ENCODE measurements at places on chromosomes 12 and 14.

DNA sequence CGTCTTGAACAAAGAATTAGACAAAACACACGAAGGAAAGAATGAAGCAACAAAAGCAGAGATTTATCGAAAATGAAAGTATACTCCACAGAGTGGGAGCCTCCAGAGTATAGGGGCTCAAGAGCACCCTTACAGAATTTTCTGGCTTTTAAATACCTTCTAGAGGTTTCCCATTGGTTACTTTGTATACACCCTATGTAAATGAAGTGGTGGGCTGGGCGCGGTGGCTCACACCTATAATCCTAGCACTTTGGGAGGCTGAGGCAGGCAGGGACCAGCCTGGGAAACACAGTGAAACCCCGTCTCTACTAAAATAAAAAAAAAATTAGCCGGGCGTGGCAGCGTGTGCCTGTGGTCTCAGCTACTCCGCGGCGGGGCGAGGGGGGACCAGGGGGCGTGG, 13.1 kb upstream of the DNM1L start:
- H3K4me3 ChIP-seq, result no peak overlapping the region
- DNase-seq, result no peak
- no peaks in the 10 kb centered on the region for H3K36me3 ChIP-seq
- no peaks in the 10 kb centered on the region for H3K4me1 ChIP-seq

DNA sequence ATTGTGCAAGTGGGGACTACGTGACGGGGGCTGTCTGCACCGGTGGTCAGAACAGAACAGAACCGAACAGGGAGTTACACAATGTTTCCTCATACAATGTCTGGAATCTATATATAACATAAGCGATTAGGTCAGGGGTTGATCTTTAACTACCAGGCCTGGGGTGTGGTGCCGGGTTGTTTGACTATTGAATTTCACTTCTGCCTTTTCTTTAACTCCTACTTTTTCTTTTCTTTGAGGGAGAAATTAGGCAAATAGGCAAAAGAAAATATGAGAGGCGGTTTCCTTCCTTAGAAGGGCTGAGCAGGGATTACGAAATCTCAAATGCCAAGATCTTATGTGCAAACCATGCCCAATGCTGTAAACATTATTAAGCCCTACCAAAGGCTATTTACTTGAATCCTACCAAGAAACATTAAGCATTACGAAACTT, 140.3 kb downstream of the SLC38A6 start:
- no peak for DNase-seq
- no peak overlapping the region for H3K4me3 ChIP-seq
- H3K27ac ChIP-seq, result no peak overlapping the region
- no peaks in the 10 kb centered on the region for H3K36me3 ChIP-seq
- peaks cover 8% of the 10 kb centered on the region for H3K4me1 ChIP-seq

DNA sequence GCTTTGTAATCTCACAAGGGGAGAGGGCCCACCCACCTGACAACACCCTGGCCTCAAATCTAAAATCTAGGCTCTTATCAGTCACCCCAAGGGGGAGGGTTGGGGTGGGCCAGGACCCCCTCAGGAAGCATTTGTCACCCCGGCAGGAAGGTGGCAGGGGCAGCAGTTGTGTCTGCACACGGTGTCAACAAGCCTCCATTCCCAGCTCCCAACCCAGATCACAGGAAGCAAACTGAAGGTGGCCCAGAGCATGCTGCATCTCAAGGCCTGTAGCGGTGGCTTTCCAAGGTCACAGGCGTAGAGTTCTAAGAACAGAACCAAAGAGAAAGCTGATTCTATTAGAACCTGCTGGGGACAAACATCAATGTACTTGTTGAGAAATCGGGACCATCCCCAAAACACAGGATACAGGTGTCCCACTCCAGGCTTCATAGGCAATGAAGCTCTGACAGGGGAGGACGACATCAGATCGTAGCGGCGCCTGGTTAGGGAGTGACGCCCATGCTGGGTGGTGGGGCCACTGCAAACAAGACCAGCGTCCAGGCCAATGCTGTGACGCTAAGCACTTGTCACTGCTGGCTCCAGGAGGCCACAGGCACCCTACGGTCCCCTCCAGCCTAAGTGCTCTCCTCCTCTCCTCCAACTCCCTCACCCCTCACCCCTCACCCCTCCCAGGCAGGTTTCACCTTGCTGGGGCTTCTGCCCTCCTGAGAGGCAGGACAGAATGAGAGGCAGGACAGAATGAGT, 52.9 kb downstream of the CCDC88C start:
- no peak overlapping the region for H3K4me3 ChIP-seq
- no peaks in the 10 kb centered on the region for H3K27me3 ChIP-seq
- H3K4me1 ChIP-seq, result peaks cover 58% of the 10 kb centered on the region
- no peaks in the 10 kb centered on the region for H3K36me3 ChIP-seq
- peak overlapping the region; percentile 75 for H3K27ac ChIP-seq

GRCh38 chr14:59918824-59919569, 947 bp upstream of the LRRC9 start:
- H3K36me3 ChIP-seq, result no peaks in the 10 kb centered on the region
- no peak for DNase-seq
- peak overlapping the region; percentile 58 for H3K4me3 ChIP-seq
- peaks cover 11% of the 10 kb centered on the region for H3K27me3 ChIP-seq

- no peaks in the 10 kb centered on the region for H3K27me3 ChIP-seq
- H3K4me3 ChIP-seq, result no peak overlapping the region
- H3K36me3 ChIP-seq, result no peaks in the 10 kb centered on the region
- no peak for DNase-seq
- no peak overlapping the region for H3K27ac ChIP-seq
These were observed 69.0 kb upstream of the WSCD2 start for GRCh38 chr12:108060067-108060466.

- peaks cover 47% of the 10 kb centered on the region for H3K4me1 ChIP-seq
- DNase-seq, result peak; percentile 88
- H3K36me3 ChIP-seq, result peaks cover 10% of the 10 kb centered on the region
- H3K27me3 ChIP-seq, result peaks cover 26% of the 10 kb centered on the region
- no peak overlapping the region for H3K27ac ChIP-seq
These were observed 2.2 kb upstream of the NXPH4 start for GRCh38 chr12:57214398-57214781.

GRCh38 chr14:57979376-57980048, 113.6 kb upstream of the SLC35F4 start:
- H3K36me3 ChIP-seq, result no peaks in the 10 kb centered on the region
- no peak overlapping the region for H3K27ac ChIP-seq
- H3K4me3 ChIP-seq, result no peak overlapping the region
- H3K27me3 ChIP-seq, result no peaks in the 10 kb centered on the region
- DNase-seq, result no peak
- H3K4me1 ChIP-seq, result no peaks in the 10 kb centered on the region

- DNase-seq, result no peak
- H3K4me3 ChIP-seq, result no peak overlapping the region
- H3K36me3 ChIP-seq, result no peaks in the 10 kb centered on the region
- no peak overlapping the region for H3K27ac ChIP-seq
- peaks cover 20% of the 10 kb centered on the region for H3K4me1 ChIP-seq
These were observed 46.6 kb upstream of the PLEKHG6 start for GRCh38 chr12:6263931-6264330.

DNA sequence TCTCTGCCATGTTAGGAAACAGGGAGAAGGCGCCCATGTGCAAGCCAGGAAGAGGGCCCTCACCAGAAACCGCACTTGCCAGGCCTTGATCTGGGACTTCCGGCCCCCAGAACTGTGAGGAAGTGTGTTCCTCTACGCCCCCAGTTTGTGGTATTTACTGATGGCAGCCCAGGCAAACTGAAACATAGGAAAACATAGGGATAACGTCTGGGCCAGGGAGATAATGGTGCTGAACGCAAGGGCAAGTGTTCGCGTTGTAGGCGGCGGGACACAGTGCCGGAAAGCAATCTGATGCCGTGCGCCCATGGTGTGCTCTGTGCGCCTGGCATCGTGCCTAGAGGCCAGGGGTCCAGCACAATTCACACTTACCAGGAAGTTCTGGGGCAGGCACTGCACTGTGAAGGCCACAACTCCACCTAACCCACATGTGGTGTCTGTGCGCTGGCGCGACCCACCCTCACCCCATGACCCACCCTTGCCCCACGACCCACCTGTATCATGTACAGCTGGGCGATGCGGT, 53.6 kb downstream of the ARL6IP4 start:
- H3K4me3 ChIP-seq, result no peak overlapping the region
- H3K27ac ChIP-seq, result no peak overlapping the region
- no peak for DNase-seq
- H3K27me3 ChIP-seq, result no peaks in the 10 kb centered on the region

DNA sequence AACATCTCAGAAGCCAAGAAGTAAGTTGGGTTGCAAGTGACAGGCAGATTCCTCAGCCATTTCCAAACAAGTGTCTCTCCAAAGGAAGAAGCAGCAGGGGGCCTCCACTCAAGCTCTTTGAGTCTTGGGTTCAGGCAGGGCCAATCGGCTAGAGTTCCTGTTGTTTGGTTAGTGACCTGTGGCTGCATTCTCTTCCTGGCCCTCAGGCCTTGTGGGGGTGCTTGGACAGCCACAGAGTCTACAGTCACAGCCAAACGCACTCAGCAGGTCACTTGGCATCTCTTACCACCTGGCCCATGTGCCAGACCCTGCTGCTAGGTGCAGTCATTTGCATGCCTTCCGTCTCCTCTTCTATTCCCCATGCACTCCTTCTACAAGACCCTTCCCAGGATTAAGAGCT, 353.9 kb downstream of the GRIN2B start:
- no peaks in the 10 kb centered on the region for H3K36me3 ChIP-seq
- no peaks in the 10 kb centered on the region for H3K27me3 ChIP-seq
- no peak for DNase-seq
- no peaks in the 10 kb centered on the region for H3K4me1 ChIP-seq
- no peak overlapping the region for H3K4me3 ChIP-seq

GRCh38 chr14:98951031-98951430, 321.0 kb downstream of the BCL11B start:
- DNase-seq, result no peak
- no peak overlapping the region for H3K27ac ChIP-seq
- no peaks in the 10 kb centered on the region for H3K4me1 ChIP-seq
- H3K4me3 ChIP-seq, result no peak overlapping the region

GRCh38 chr12:53173085-53173715, 7.3 kb upstream of the ZNF740 start:
- peaks cover 10% of the 10 kb centered on the region for H3K36me3 ChIP-seq
- H3K27ac ChIP-seq, result no peak overlapping the region
- no peak for DNase-seq
- no peaks in the 10 kb centered on the region for H3K27me3 ChIP-seq

GRCh38 chr12:99948370-99948769, 36.4 kb downstream of the ANKS1B start:
- no peaks in the 10 kb centered on the region for H3K27me3 ChIP-seq
- H3K4me1 ChIP-seq, result no peaks in the 10 kb centered on the region
- DNase-seq, result no peak
- H3K27ac ChIP-seq, result no peak overlapping the region

DNA sequence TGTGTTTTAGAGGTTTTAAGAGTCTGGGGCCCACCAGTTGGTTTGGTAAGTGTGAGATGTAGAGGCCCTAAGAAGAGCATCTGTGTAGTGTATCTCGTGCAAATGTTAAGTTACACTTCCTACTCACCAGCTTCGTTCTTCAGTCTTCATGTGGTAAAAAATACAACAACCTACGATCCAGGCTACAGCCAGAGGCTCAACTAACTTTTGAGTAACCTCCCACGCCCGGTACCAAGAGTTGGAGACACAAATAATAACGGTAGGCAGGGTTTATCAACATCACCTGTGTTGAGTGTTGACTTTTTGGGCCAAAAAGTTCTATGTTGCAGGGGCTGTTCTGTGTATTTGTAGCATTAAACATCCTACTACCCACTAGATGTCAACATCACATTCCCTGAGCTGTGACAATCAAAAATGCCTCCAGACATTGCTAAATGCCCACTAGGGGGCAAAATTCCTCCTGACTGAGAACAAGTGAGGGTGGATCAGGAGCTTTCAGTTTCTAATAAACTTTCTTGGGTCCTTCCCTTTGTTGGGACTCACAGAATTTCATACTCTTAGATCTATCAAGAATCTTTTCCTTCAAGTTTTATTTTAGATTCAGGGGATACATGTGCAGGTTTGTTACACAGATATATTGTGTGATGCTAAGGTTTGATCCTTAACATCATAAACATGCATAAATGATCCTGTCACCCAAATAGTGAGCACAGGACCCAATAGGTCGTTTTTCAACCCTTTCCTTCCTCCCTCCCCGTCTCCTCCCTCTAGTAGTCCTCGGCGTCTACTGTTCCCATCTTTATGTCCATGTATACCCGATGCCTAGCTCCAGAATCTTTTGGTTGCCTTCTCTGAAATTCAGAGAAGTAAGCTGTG, 94.7 kb downstream of the SLC2A13 start:
- H3K27me3 ChIP-seq, result no peaks in the 10 kb centered on the region
- H3K4me1 ChIP-seq, result no peaks in the 10 kb centered on the region
- peak overlapping the region; percentile 16 for H3K4me3 ChIP-seq
- H3K27ac ChIP-seq, result no peak overlapping the region

GRCh38 chr14:72186523-72186922, 254.3 kb downstream of the RGS6 start:
- H3K4me1 ChIP-seq, result no peaks in the 10 kb centered on the region
- H3K4me3 ChIP-seq, result no peak overlapping the region
- H3K36me3 ChIP-seq, result no peaks in the 10 kb centered on the region
- DNase-seq, result peak; percentile 57
- no peak overlapping the region for H3K27ac ChIP-seq
- no peaks in the 10 kb centered on the region for H3K27me3 ChIP-seq

GRCh38 chr12:29889737-29890136, 106.0 kb upstream of the TMTC1 start:
- no peaks in the 10 kb centered on the region for H3K27me3 ChIP-seq
- no peak overlapping the region for H3K4me3 ChIP-seq
- H3K27ac ChIP-seq, result no peak overlapping the region
- DNase-seq, result peak; percentile 38
- H3K4me1 ChIP-seq, result no peaks in the 10 kb centered on the region

DNA sequence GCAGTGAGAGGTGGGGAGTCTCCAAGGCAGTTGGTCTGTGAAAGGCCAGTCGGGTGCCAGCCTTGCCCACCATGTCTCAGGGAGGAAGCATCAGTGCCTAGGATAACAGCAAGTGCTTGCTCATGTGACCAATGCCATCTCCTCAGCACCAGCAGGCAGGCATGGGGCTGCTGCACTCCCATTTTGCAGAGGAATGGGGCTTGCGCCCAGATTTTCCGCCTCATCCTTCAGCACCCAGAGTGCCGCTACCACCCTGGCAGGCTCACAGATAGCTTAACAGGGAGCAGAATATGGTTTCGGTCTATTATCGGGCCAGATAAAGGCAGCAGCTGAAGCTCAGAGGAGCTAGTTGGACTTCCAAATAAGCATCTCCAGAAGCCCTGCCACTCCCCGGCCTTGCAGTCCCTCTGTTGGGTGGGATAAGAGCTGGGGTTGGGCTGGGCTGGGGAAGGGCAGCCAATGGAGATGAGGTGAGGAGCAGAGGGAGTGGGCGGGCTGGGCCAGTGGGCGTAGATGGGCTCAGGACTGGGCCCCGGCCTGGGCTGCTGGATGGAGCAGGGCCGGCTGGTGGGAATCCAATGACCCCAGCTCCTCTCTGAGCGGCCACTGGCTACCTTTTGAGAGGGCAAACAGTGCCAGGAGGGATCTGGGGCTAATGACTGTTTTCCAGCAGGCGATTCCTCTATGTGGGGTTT, 8.4 kb upstream of the KRT80 start:
- H3K27me3 ChIP-seq, result no peaks in the 10 kb centered on the region
- peaks cover 5% of the 10 kb centered on the region for H3K4me1 ChIP-seq
- H3K36me3 ChIP-seq, result no peaks in the 10 kb centered on the region
- H3K27ac ChIP-seq, result no peak overlapping the region
- no peak for DNase-seq
